ENCODE measurements at places on chromosomes 4 and X.

GRCh38 chrX:67717571-67717970 lies 173.8 kb downstream of the AR start:
- DNase-seq, result no peak

DNA sequence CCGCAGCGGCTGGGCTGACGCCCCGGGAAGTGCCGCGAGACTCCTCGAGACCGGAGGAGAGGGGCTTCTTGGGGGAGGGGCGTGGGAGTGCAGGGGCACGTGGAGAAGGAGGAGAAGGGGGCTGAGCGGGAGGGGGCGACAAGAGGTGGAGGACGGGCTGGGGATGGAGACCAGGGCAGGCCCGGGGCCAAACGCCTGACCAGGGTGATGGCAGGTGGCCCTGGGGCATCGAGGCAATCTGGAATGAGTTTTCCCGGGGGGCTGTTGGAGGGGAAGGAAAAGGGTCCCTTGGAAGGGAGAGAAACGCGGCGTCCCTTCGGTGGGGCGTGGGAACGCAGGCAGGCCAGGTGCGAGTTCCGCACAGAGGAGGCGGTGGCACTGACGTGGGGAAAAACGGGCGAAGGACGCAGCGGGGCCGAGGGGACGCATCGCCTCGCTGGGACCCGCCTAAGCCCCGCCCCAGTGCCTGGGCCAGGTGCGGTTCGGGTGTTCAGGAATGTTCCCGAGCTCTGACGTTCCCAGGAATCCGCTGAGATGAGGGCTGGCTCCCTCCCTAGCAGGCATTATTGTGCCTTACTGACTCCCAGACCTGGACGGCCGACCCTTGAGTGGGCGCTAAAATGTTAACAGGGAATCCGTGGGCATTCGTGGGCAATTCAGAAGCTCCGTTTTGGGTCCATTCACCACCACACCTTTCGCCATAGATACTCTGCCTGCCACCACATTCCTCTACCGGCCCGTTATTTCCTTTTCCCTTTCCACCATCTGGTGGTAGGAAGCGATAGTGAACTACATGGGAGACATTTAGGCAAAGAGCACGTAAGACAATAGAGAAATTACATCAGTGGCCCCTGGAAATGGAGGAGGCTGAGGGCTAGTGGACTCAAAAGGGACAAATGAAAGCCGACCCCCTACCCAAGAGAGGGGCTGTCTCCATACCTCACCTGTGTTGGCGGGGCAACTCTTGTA lies 795 bp upstream of the SH3KBP1 start:
- DNase-seq, result no peak

DNA sequence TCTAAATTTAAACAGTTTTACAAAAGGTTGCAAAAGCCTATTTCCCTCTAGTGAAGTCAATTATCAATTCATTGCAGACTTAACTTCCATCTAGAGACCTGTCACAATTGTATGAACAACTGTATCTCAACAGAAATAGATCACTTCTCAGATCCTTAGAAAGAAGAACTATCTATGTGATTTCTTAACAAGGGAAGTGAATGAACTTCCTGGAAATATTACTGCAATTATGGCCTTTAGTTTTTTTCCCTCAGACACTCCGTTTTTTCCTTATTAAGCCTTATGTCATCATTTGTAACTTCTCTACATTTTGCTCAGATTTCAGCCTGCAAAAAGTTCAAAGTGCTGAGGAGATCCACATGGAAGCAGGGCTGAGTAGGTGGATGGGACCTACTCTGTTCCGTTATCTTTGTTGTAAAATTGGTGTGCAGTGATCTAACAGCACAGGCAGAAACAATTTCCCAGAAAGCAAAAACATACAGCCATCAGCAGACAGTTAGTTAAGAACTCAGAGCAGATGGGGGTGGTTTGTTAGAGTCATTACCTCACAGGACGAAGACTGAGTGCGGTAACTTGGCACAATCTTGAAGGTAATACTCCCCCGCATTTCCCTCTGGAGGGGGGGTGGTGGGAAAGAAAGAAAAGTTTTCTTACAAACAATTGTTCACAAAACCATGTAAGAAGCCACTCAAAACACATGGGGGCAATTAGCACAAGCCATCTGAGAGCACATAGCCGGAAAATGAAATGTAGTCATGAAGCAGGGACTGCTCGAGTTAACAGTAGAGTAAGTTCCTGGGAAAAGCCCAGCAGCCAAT lies 112.3 kb downstream of the NYX start:
- no peak for DNase-seq

DNA sequence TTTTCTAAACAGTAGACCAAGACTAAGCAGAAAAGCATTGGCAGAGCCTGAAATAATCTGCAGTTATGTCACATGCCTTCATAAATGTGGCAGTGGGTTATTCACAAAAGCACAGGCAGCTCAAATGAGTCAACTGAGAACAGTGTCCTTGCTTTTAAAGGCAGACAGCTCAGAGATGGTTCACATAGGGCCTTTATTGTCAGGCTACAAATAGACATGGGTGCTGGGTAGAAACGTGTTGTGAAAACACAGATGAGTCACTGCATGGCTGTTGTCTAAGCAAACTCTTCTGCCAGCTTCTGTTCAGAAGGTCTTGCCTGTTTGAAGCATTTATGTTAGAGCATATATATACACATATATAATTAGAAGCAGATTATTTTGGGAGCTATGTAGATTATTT lies 118.0 kb downstream of the SLC4A4 start:
- DNase-seq, result no peak

GRCh38 chr4:183765251-183765911 lies 106.3 kb downstream of the TRAPPC11 start:
- no peak for DNase-seq

DNA sequence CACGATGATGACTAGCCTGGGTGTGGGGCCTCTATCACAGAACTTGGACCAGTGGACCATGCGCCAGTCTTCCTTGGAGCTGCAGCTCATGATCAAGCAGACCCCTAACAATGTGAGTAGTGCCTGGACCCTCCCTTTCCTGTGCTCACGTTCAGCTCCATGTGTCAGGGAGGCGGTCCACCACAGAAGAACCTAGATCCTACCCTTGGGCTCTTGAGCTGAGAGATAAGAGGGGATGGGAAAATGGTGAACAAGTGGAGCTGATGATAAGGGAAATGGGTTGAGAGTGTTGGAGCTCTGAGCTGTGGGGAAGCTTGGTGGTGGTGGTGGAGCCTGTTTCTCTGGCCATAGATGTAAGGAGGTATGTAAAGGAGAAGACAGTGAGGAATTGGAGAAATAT lies 13.1 kb downstream of the MED12 start:
- no peak for DNase-seq

DNA sequence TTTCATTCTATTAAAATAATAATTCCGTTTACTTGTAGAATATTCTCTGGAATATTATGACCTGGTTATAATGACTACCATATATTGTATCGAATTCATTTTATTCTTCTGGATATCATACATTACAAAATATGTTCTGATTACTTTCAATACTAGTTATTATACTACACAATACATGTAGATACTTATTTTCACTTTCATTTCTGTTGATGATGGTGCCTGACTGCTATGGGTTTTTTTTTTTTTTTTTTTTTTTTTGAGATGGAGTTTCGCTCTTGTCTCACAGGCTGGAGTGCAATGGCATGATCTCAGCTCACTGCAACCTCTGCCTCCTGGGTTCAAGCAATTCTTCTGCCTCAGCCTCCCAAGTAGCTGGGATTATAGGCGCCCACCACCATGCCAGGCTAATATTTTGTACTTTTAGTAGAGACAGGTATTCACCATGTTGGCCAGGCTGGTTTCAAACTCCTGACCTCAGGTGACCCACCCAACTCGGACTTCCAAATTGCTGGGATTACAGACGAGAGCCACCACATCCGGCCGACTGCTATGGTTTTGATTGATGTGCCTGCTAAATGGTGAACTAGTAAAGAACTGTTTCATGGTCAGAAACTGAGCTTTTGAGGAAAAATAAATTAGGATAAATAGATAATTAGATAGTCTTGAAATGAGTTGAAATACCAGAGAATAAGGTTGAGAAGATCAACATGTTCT lies 39.5 kb downstream of the PCDH10 start:
- no peak for DNase-seq

DNA sequence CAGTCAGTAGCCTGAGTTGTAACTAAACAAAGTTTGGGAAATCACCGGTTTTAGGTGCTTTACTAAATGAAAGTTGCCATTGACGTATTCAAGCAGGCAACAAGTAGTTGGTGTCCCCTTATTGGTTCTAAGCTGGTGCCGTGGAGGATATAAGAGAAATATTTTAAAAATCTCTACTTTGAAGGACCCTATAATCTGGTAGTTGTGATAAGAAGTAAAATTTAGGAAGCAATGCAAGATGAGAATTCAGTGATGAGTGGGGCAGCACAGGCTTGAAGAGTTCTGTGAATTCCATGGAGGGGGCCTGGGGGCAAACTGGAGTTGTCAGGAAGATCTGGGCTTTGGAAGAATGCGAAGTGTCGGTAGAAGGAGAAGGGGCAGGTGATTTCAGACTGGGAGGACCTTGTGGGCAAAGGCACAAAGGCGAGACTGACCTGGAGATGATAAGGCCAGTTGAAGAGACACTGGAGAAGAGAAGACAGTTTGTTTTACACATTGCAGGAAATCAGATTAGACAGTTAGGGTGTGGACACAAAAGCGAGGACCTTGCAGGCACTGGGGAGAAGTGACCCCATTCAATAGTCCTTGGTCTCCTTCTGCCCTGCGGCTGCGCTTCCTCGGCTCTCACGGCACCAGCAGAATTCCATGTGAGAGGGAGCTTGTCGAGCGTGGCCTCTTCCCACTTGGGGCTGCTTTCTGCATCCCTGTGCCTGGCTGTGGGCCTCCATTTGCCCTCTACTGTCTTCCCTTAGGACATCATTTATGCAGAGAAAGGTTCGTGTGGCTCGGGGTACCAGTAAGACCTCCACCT lies 1.3 kb downstream of the RHOH start:
- no peak for DNase-seq

DNA sequence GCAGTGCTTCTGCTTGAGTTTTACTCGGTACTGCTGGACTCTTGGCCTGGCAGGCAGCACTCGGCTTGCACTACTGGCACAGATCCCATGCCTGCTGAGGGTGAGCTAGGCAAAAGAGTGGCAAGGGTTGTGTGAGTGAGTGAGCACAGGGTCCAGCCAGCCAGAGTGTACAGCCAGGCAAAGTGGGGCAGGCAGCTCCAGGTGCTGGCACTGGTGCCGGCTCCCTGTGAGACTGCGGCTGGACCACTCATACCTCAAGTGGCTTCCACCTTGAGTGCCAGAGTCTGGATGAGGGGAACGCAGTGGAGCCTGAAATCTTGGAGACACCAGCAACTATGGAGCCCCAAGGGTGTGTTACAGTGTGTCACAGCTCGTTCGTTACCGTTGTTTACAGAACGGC lies 1451.9 kb upstream of the AGA start:
- no peak for DNase-seq

GRCh38 chr4:165461159-165461821 lies 82.5 kb downstream of the CPE start:
- DNase-seq, result no peak

- DNase-seq, result no peak
These were observed 20.6 kb downstream of the ZBTB33 start for GRCh38 chrX:120271218-120271617.

DNA sequence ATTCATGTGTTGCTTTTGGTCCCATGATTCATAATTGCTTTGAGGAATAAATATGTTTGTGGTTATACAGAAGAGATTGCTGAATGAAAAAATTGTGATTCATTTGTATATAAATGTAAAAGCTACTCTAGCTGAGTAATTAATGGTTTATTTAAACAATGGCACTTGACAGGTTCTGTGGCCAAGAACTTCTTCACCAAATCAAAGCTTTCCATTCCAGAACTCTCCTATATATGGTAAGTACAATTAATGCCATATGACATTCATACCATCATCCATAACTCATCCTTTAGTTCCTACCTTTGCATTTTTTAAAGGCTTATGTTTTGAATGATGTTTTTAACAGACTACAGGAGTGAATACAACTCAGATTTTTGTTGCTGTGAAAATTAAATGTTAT lies 105.8 kb downstream of the REPS2 start:
- no peak for DNase-seq

DNA sequence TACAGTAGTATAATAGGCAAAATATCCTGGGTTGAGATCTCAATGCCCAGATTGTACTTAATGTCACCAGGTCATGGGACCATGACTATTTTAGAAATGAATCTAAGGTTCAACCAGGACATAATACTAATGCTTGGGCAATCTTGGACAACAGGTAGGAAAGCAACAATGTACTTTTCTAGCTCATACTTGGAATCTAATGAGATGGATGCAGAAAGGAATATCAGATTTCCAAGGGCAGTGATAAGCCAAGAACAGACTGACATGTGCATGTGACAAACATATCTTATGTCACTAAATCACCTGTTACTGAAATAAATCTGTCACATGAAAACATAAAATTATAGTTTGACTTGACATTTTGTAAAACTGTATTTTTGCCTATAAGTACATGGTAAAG lies 51.1 kb downstream of the RPS6KA3 start:
- DNase-seq, result no peak

- no peak for DNase-seq
These were observed 114.0 kb downstream of the RAPGEF2 start for GRCh38 chr4:159216834-159217233.

- no peak for DNase-seq
These were observed 23.4 kb downstream of the PRDM8 start for GRCh38 chr4:80220711-80221110.
